ENCODE measurements at places on chromosomes 7 and 10. TPM values are rescaled to one million over a fixed set of nuclear protein-coding genes. Genes with fewer than 3 reads are reported as not detected.

ACBD7 gene
- 12.0 TPM for total RNA-seq

NDUFB8 gene
- 200 TPM for total RNA-seq

MKI67 gene
- 140 TPM for total RNA-seq

AKR1C1 gene
- total RNA-seq, result 5.7 TPM

RPEL1 gene
- not detected for total RNA-seq

TWIST1 gene
- total RNA-seq, result 8.1 TPM

CCL26 gene
- not detected for total RNA-seq

CALHM3 gene
- not detected for total RNA-seq

SDK1 gene
- 12.6 TPM for total RNA-seq

GRK5 gene
- total RNA-seq, result 13.5 TPM

SFRP5 gene
- not detected for total RNA-seq

CHRM2 gene
- 0.14 TPM for total RNA-seq

GRCh38 chr7:36208997-36209813 lies 56.2 kb downstream of the EEPD1 start:
- peaks cover 18% of the 10 kb centered on the region for H3K4me1 ChIP-seq
- H3K27me3 ChIP-seq, result peaks cover 2% of the 10 kb centered on the region
- H3K36me3 ChIP-seq, result peaks cover 3% of the 10 kb centered on the region
- no peak overlapping the region for H3K27ac ChIP-seq
- no peak for DNase-seq

DNA sequence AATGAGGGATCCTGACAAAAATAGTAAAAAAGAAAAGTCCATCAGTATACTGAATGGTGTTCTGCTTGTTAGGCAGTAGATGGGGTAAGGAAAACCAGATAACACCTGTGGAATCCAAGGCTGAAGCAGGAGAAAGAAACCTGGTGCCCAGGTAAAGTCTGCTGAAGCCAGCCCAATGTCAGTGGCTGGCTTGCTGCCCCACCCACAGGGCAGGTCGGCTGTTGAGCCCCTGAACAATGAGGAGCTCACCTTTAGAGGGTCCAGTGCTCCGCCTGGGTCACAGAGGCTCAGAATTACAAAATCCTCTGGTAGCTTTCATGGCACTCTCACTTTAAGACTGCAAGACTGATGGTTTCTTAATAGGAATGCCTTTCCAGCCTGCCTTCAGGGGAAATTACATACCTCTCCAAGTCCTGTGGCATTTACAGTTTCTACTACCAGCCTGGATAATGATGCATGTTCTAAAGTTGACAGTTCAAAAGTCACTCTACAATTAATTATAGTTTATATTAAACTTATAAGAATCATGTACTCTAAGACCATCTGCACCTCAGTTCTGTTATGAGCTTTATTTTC lies 23.8 kb downstream of the DHX32 start:
- no peak overlapping the region for H3K27ac ChIP-seq
- H3K27me3 ChIP-seq, result no peaks in the 10 kb centered on the region
- peaks cover 4% of the 10 kb centered on the region for H3K4me1 ChIP-seq
- DNase-seq, result no peak
- no peaks in the 10 kb centered on the region for H3K36me3 ChIP-seq
- H3K4me3 ChIP-seq, result no peak overlapping the region

- no peak overlapping the region for H3K27ac ChIP-seq
- H3K27me3 ChIP-seq, result no peaks in the 10 kb centered on the region
- DNase-seq, result no peak
- no peaks in the 10 kb centered on the region for H3K36me3 ChIP-seq
- H3K4me1 ChIP-seq, result peaks cover 56% of the 10 kb centered on the region
Measured at GRCh38 chr7:139773371-139773770, 4.4 kb downstream of the HIPK2 start.

GRCh38 chr7:23012908-23013714 lies 819 bp downstream of the HYCC1 start:
- peaks cover 12% of the 10 kb centered on the region for H3K4me1 ChIP-seq
- peaks cover 3% of the 10 kb centered on the region for H3K27me3 ChIP-seq
- no peak overlapping the region for H3K27ac ChIP-seq
- H3K36me3 ChIP-seq, result no peaks in the 10 kb centered on the region
- DNase-seq, result peak; percentile 57

DNA sequence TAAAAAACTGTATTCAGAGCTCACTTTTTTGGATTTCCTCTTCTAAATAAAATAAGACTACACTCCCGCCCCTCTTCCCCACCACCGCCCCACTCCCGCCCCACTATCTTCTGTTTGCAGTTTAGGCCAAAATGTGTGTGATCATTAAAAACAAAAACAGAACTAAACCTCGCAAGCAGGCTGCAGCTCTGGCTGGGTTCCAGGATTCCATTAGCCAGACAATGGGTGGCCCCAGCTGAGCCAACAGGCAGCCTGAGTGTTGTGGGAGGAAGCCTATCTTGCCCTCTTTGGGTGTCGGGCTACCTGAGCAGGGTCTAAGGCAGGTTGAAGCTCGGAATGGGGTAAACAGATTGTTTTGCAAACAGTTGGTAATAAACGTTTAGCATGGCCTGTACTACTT lies 41.7 kb downstream of the ARL4A start:
- no peaks in the 10 kb centered on the region for H3K36me3 ChIP-seq
- no peak overlapping the region for H3K4me3 ChIP-seq
- H3K4me1 ChIP-seq, result peaks cover 19% of the 10 kb centered on the region

DNA sequence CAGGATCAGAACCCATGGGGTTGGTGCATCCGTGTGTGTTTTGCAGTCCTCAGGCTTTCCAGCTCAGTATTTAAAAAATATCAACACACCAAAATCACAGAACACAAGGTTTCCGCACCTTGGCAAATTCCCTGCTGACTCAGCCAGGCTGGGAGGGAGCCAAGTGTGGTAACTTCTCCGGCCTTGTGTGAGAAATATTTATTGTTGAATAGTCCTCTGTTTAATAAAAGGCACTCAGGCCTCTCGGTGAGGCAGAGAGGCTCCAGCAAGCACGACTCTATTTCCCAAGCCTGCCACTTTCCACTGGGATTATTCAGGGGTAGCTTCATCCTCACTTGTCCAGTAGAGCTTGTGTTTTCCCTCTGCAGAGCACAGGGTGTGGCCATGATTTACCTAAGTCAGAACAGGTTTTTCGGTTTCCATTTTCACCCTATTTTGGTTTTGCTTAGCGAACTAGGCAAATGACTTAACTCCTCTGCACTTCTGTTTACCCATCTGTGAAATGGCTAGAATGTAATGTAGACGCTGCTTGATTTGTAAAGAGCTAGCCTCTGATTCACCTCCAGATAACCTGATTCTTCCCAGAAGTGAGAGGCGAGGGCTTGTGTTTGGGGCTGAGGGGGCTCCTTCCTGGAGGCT lies 13.0 kb upstream of the CHST15 start:
- no peak overlapping the region for H3K4me3 ChIP-seq
- H3K27ac ChIP-seq, result no peak overlapping the region
- DNase-seq, result no peak
- peaks cover 12% of the 10 kb centered on the region for H3K4me1 ChIP-seq
- peaks cover 8% of the 10 kb centered on the region for H3K27me3 ChIP-seq

- H3K27ac ChIP-seq, result no peak overlapping the region
- H3K4me3 ChIP-seq, result no peak overlapping the region
- no peaks in the 10 kb centered on the region for H3K4me1 ChIP-seq
- no peak for DNase-seq
- H3K27me3 ChIP-seq, result no peaks in the 10 kb centered on the region
Measured at GRCh38 chr7:17097668-17098297, 200.7 kb upstream of the AHR start.

- H3K36me3 ChIP-seq, result no peaks in the 10 kb centered on the region
- no peak overlapping the region for H3K4me3 ChIP-seq
- no peaks in the 10 kb centered on the region for H3K27me3 ChIP-seq
- no peaks in the 10 kb centered on the region for H3K4me1 ChIP-seq
- H3K27ac ChIP-seq, result peak overlapping the region; percentile 9
Measured at GRCh38 chr10:70699659-70700174, 27.4 kb downstream of the ADAMTS14 start.

DNA sequence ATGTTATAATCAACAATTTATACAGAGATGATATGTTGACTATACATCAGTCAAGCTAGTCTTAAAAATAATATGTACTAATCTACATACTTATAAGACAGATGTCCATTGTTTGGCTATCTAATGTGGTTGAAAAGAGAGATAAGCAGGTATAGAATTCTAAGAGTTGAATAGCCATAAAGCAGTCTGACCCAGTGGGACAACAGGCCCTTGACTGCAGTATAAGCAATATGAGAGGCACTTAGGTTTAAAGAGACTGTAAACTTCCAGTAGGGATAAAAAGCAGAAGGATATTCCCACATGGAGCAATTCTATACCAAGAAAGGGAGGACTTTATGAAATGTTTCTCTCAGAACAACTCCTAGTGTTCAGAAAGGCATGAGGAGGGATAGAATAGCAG lies 139.3 kb downstream of the ELAPOR2 start:
- peaks cover 10% of the 10 kb centered on the region for H3K36me3 ChIP-seq
- no peaks in the 10 kb centered on the region for H3K4me1 ChIP-seq
- no peaks in the 10 kb centered on the region for H3K27me3 ChIP-seq
- no peak overlapping the region for H3K27ac ChIP-seq

GRCh38 chr7:12111422-12112405 lies 99.4 kb upstream of the TMEM106B start:
- no peaks in the 10 kb centered on the region for H3K36me3 ChIP-seq
- H3K4me1 ChIP-seq, result no peaks in the 10 kb centered on the region
- no peak overlapping the region for H3K4me3 ChIP-seq
- no peaks in the 10 kb centered on the region for H3K27me3 ChIP-seq
- DNase-seq, result no peak

DNA sequence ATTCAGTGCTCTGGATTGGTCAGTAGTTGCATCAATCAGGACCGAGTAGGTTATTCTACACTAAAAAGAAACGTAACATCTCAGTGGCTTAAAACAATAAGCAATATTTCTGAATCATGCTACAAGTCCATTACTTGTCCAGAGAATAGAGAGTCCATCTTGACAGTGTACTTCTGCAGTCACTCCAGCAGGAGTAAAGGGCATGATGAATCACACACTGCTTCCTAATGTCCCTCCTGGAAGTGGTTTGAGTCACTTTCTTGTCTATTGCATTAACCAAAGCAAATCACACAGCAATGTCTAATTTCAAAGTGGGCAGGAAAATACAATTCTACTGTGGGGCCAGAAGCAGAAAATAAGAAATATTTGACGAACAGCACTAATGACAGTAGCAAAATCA lies 124.8 kb downstream of the TSPAN12 start:
- H3K27me3 ChIP-seq, result no peaks in the 10 kb centered on the region
- H3K36me3 ChIP-seq, result no peaks in the 10 kb centered on the region
- no peak for DNase-seq
- no peaks in the 10 kb centered on the region for H3K4me1 ChIP-seq
- H3K4me3 ChIP-seq, result no peak overlapping the region

DNA sequence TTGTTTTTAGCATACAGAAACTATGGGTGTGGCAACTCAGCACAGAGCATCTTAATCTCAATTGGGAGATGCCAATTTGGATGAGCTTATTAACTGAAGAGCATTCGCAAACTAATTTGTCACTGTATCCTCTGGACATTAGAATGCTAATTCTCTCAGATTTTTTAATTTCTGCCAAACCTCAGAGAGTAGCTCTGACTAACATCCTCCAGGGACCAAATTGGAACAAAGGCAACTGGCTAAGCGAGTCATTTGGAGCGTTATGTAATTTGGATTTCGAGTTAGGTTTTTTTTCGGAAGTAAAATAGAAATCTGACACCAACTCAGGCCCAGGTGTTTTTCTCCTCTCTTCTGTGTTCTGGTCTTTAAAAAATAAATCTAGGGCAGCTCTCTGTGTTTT lies 201.9 kb downstream of the BMPER start:
- H3K36me3 ChIP-seq, result no peaks in the 10 kb centered on the region
- H3K27me3 ChIP-seq, result no peaks in the 10 kb centered on the region
- no peak for DNase-seq
- H3K4me1 ChIP-seq, result peaks cover 21% of the 10 kb centered on the region
- no peak overlapping the region for H3K27ac ChIP-seq

- H3K36me3 ChIP-seq, result peaks cover 6% of the 10 kb centered on the region
- H3K4me1 ChIP-seq, result no peaks in the 10 kb centered on the region
- no peak overlapping the region for H3K4me3 ChIP-seq
- H3K27ac ChIP-seq, result no peak overlapping the region
- no peak for DNase-seq
- no peaks in the 10 kb centered on the region for H3K27me3 ChIP-seq
Measured at GRCh38 chr7:29375641-29376562, 181.3 kb downstream of the CHN2 start.
